Central memory CD8-positive, alpha-beta T cell (primary cell): ENCODE measurements at places on chromosomes 2 and 18.
A peak's percentile ranks its signal among the peaks of the same experiment; 100 is the strongest.

- DNase-seq, result peak; percentile 29
Measured at GRCh38 chr2:68762665-68763064, 28.1 kb downstream of the ARHGAP25 start.

GRCh38 chr2:86350751-86351150 is 13.3 kb upstream of the REEP1 start:
- DNase-seq, result no peak

GRCh38 chr2:132607426-132608090 is 62.4 kb downstream of the LYPD1 start:
- no peak for DNase-seq

DNA sequence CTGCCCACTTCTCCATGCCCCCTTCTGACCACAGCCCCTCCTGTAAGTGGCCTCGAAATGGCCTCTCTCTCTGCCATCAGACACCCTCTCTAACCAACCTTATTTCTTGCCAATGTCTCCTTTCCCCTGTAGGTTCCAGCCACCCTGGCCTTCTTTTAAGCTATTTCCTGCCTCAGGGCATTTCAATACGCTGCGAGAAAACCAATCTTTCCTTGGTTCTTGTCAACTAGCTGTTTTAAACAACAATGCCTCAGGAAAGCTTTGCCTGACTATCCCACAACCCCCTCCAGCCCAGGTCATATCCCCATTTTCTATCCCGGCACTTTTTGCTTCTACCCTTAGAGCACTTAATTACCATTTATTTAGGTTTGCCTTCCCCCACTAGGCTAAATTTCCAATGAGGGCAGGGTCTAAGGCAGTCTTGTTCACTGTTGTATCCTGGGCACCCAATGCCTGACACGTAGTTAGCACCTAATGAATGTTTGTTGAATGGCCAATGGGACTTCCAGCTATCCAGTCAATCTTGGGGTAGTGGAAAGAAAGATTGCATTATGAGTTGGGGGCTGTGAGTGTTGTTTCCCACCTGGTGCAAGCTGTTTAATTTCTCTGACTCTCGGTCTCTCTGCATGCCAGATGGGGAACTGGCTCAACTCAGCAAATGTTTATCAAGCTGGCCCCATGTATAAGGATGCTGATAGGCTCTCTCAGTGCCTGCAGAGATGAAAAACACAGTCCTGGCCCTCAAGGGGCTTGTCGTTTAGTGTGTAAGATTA is 291.2 kb downstream of the SRBD1 start:
- DNase-seq, result no peak

DNA sequence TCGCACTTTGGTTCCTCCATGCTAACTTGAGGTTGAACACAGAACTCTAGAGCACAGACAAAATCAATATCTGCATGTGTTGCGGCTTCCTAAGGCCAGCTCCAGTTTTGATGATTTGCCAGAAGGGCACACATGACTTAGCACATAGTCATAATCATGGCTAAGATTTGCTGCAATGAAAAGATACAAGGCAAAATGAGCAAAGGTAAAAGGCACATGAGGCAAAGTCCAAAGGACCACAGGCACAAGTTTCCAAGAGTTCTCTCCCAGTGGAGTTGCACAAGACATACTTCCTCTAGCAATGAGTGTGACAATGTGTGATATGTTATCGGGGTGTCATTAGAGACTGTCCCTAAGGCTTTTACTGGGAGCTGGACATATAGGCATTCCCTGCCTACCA is 24.2 kb upstream of the CXXC1 start:
- DNase-seq, result no peak

- no peak for DNase-seq
Measured at GRCh38 chr2:179262077-179262660, 2.5 kb downstream of the SESTD1 start.

DNA sequence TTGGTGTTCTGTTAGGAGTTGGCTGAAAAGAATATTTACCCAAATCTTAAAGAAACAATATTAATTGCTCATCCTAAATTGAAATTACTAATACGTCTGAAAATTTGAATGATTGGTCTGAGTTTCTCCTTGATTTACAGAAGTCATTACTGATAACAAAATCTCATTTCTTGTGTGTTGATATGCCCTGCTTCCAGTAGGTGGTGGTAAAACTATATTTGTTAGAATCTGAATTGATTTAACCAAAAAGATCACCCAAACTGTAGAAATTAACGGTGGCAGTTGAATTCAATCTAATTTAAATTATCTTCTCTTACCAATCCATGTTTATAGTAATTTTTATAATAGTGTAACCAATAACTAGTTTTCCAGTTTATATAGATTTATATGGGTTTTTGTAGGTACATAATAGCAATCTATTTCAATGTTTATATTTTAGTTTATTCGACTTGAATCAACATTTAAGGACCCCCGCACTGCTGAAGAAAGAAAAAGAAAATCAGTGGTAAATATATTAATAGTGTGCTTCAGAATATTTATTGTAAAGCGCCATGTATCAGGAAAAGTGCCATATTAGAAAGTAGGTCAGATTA is 38.3 kb downstream of the PAPOLG start:
- no peak for DNase-seq

GRCh38 chr2:120778244-120778643 is 42.6 kb downstream of the GLI2 start:
- DNase-seq, result no peak

DNA sequence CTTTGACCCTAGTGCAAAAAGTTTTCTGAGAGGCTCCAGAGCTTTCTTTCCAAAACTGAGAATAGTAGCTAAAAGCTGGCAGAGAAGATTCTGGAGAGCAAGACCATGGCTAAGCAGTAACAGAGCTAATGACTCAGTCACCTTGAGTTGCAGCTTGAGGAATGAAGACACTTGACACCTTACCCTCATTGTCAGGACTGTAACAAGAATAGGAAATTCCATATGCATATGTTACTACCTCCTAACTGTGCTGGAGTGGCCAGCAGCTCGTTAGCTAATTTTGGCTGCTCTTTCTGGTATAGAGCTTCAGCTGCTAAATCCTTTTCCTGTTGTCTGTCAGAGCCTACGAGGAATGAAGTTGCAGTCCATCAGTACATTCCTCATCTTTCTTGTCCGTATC is 68.6 kb upstream of the LHCGR start:
- no peak for DNase-seq

- no peak for DNase-seq
Measured at GRCh38 chr18:37483221-37483971, 82.2 kb downstream of the CELF4 start.

GRCh38 chr2:203534621-203535077 is 452 bp downstream of the RAPH1 start:
- no peak for DNase-seq

GRCh38 chr2:164114937-164115336 is 379.1 kb upstream of the FIGN start:
- no peak for DNase-seq

- DNase-seq, result no peak
Measured at GRCh38 chr2:109176928-109177327, 47.9 kb downstream of the SH3RF3 start.

DNA sequence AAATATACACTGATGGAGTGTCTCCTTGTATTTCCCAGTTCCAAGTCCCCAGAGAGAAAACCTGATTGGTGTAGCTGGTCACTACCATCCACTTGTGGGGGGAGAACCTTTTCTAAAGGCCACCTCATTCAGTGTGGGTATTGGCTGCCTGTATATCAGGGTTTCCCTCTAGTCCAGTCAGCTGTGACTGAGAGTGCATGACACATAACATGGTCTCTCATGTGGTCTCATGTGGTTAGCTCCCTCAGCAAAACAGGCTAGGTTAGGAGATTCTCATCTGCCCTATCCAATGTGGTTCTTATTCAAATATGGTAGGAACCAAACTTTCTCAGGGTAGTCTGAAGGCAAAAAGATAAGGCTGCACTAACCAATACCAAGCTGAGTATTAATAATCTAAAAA is 4.1 kb upstream of the GORASP2 start:
- DNase-seq, result no peak

- no peak for DNase-seq
Measured at GRCh38 chr2:158071018-158071417, 30.7 kb upstream of the UPP2 start.

- DNase-seq, result no peak
Measured at GRCh38 chr2:20571231-20571630, 79.7 kb downstream of the HS1BP3 start.

DNA sequence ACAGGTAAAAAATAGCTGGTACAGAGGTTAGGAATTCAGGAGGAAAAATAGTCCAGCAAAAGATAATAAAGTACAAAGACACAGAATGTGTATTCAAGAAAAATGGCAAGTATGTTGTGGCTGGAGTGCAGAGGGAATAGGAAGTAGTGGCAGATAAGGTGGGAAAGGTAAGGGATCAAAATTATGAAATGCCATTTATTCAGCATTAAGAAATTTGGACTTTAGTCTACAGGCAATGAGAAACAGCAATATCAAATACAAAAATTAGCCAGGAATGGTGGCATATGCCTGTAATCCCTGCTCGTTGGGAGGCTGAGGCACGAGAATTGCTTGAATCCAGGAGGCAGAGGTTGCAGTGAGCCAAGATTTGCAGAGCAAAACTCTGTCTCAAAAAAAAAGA is 10.3 kb downstream of the MMADHC start:
- DNase-seq, result no peak

- no peak for DNase-seq
Measured at GRCh38 chr18:10234281-10234680, 220.2 kb upstream of the APCDD1 start.

DNA sequence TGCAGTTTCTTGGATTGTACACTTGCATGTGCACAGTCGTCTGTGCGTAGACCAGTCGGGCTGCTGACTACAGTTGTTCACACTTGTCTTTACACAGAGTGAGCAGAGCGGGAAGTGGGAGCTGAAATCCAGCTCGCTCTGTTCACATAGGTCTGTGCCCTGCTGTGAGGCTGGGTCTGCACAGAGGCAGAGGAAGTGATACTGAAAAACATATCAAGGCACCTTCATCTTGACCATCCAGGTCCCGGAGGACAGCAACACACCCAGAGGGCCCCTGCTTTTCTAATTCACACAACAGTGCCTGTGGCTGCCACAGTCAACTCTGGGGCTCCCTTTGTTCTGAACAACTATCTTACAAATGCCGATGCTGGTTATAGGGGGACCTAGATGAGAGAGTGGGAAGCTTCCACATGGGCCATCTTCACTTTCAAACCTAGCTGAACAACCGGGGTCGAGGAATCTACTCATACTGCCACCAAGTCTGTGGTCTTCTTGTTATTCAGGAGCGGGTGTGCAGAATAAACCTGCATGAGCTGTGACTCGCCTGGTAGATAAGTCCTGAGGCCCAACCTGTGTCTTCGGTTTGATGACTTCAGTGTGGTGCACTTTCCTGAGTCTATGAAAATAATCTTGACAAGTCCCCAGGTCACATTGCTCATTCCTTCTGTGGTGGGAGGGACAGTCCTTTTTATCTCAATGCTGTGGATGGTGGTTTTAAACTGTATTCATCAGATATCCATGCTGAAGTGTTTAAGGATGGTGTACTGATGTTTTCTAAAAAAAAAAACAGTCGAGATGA is 3.5 kb upstream of the ADNP2 start:
- DNase-seq, result no peak

- no peak for DNase-seq
Measured at GRCh38 chr2:127887776-127888130, 2.0 kb upstream of the AMMECR1L start.

DNA sequence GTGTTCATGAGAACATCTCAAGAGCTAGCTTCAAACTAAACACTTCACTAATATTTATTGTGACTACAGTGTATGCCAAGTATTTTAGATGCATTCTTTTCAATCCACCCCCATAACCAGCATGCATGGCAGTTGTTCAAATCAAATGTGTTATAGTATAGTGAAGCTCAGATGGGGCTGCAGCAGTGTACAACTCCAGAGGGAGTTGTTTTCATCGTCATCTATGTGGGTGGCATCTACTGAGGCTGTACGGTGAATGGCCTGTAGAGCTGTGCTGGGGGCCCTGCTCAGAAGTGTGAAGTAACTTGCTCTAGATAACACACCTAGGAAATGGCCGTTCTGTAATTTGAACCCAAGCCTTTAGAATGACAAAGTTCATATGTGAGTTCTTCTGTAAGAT is 71.8 kb upstream of the LRATD1 start:
- no peak for DNase-seq

DNA sequence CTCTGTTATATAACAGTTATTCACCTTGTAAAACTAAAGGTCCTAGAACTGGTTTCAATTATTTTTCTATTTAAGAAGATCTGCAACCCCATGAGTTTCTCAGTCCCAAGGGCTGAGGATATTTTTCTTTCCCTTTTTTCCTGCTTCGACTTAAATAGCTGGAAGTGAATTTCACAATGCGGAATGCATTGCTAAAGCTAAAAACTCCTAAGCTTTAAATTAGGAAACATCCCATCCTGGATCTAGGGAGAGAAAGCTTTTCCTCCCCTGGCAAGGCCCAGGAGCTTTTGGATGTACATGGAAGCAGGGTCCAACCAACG is 1.4 kb downstream of the RFX8 start:
- DNase-seq, result no peak

- DNase-seq, result no peak
Measured at GRCh38 chr18:61549416-61549815, 216.2 kb downstream of the CDH20 start.

- no peak for DNase-seq
Measured at GRCh38 chr2:160630801-160631590, 137.4 kb upstream of the RBMS1 start.

DNA sequence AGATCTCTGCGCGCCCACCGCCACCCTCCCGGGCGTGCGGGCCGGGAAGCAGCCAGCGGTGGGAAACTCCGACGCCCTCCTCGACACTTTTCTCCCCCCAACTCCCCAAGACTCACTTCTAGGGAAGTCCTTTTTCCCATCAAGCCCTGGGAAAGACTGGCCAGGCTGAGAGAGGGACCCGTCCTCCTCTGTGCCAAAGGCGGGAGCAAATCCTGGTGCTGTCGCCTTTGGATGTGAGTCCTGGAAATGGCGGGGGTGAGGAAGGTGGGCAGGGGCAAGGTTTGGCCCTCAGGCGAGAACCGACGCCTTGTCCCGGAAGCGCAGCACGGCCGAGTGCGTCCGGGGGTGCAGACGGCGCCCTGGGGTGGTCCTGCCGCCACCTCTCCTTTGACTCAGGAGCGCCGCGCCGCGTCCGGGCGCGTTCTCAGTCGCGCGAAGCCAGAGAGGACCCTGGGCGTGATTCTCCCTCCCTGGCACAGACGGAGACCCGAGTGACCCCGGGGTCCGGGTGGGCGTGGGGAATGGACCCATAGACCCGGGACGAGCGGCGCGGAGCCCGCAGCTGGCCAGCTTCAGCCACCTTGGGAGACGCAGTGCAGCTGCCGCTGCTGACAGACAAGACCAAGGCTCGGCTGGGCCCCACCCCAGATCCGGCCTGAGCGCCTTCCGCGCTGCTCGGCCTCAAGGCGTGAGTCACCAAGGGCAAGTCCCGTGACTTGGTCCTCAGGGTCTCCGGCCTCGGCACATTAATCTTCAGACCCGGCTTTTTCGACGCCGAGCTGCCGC is 3.5 kb upstream of the LBX2 start:
- no peak for DNase-seq

DNA sequence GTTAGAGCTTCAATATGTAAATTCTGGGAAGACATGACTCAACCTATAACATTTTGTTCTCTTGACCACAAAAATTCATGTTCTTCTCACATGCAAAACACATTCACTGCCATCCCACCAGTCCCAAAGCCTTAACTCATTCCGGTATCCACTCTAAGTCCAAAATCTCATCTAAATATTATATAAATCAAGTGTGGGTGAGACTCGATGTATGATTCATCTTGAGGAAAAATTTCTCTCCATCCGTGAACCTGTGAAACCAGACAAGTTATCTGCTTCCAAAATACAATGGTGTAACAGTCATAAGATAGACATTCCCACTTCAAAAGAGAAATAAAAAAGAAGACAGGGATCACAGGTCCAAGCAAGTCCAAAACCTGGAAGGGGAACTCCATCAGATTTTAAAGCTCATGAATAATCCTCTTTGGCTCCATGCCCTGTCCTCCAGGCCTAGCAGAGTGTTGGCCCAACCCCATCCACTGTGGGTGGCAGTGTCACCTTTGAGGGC is 101.3 kb downstream of the RAD51AP2 start:
- no peak for DNase-seq
